ENCODE measurements at places on chromosomes 7 and 10.

GRCh38 chr7:31475368-31475767 lies 38.5 kb upstream of the ITPRID1 start:
- DNase-seq = no peak

DNA sequence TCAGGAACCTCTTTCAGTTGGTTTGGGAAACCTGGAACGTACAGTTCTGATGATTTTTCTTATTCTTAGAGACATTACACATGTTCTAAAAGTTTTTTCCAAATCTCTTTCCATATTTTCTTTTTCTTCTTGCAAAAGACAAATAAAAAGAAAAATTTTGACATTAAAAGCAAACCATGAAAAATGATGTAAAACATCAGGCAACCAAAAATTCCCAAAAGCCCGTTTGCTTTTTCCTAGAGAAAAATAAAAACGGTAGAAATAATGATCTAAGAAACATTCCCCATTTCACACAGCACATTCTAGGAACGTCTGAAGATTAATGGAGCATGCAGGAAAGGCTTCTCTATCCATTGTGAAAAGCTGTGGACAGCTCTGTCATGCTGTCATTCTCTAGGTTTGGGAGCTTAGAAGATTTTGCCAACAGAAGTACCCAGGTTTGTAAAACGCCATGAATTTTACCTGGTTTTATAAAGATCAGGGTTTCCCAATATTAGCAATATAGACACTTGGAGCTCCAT lies 11.2 kb upstream of the PRTFDC1 start:
- no peak for DNase-seq

DNA sequence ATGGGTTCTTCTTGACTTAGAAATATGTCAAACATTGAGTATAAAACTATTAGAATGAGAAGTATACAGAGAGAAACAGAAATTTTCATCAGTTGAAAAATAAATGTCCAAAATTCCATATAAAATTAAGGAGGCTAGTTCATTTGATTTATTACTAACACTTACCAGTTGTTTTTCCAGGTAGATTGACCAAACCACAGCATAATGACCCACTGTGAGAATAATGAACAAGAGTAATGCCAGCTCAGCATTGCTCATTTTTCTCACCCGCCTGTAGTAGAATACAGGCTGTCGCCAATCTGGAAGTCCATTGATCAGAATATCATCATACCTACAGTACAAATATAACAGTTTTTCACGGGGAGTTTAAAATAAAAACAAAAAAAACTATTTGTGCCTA lies 82.9 kb downstream of the DNAJC1 start:
- DNase-seq = no peak

- no peak for DNase-seq
Measured at GRCh38 chr7:117227091-117227490, 95.8 kb downstream of the WNT2 start.

DNA sequence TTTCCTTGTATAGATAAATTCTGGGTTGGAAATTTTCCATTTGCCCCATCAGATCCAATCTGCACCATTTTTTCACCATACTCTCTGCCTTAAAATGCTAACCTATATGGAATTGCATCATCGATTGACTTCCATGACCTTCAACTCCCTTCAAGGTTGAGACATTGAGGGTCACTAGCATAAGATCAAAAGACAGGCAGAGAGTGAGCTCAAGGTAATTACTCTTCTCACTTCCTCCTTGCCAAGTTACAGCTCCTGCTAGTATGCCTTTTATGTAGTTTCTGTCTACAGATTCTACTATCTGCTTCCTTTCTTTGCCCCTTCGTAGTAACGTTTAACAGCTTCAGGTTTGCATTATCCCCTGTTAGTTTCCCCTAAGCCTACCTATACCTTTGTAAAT lies 1127.7 kb upstream of the LRRTM3 start:
- no peak for DNase-seq

- DNase-seq = no peak
Measured at GRCh38 chr10:33509231-33509831, 174.9 kb upstream of the NRP1 start.

GRCh38 chr7:123637203-123637602 lies 18.5 kb upstream of the LMOD2 start:
- DNase-seq = no peak

DNA sequence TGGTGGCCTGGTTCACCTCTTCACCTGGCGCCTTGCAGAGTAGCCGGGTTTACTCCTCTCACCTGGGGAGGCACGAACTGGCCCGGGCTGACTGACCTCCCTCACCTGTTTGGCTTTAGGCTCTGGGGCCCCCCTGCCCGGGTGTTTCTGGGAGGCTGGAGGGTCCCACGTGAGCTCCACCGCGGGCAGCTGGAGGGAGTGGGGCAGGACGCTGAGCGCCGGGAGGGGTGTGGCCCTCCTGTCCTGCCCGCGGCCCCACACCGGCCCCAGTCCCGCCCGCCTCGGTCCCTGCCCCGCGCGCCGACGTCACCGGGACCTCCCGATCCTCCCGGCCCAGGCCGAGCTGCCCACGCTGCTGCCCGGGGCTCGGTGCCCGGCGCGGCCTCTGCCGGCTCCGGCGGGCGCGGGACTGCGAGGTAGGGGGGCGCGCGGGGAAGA lies at the start of gene AMZ1:
Gene AMZ1, plus strand, starts transcription at position 322 of the 438 bp plus-strand sequence. CDS start 12,250 bp downstream, outside the sequence.
- DNase-seq = no peak

Data from stimulated activated CD4-positive, alpha-beta T cell treated with anti-CD3 and anti-CD28 coated beads, TNF-alpha, amount 100 ng/mL, for 1 hour (primary cell).